ENCODE measurements at places on chromosomes 16 and 17.
A peak's percentile ranks its signal among the peaks of the same experiment; 100 is the strongest.

- DNase-seq = no peak
Measured at GRCh38 chr17:77692571-77693161, 265.8 kb upstream of the TNRC6C start.

DNA sequence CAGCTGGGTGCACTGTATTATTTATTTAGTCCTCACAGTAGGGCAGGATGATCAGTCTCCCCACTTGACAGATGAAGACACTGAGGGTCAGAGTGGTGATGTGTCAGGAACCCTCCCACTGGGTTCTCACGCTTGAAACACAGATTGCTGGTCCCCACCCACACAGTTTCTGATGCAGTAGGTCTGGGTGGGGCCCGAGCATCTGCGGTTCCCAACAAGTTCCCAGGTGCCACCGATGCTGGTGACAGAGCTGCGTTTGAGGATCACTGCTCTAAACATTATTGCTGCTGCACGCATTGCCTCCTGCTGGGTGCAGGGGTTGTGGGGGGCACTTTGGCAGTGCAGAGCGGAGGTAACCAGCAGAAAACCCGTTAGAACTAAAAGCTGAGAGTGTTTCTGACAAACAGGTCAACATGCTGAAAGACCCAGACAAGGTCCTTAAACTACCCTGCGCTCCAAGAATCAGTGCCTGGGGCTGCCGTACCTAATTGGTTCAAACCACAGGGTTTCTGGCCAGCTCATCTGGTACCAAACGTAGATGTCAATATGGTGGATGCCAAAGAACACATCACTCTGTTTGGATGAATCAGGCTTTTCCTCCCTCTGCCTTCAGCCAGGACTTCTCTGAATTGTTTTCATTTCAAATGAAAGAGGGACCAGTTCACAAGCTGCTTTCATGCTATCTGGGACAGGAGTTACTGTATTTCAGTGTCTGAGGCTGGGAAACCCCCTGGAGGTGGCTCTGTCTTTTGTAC is 76.0 kb downstream of the ABCC1 start:
- no peak for DNase-seq

GRCh38 chr17:60065136-60065535 is 13.6 kb downstream of the HEATR6 start:
- DNase-seq = no peak

- DNase-seq = peak; percentile 73
Measured at GRCh38 chr16:87324411-87325275, 7.5 kb upstream of the C16orf95 start.

DNA sequence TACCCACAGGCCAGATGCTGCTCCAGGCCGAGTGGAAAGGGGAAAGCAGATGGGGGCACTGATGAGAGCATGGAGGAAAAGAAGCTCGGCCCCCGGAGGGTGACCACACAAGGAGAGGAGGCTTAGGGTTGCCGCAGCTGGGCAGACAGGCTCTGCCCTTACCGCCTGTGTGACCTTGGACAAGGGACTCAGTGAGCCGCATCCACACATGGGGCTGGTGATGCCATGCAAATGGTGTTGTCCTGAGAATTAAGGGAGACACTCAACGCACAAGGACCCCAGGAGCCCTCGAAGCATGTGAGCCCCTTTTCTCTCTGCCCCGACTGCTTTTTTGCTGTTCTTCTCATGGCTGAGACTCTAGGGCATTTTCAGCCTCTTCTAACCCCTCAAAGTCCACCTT is 61.0 kb downstream of the PLXDC1 start:
- no peak for DNase-seq
